Osteocyte (in vitro differentiated cells): ENCODE measurements at places on chromosomes 16 and 17. TPM values are rescaled to one million over a fixed set of nuclear protein-coding genes. Genes with fewer than 3 reads are reported as not detected.

Gene FNDC8
- not detected in 2 replicates for total RNA-seq

Gene CA5A
- total RNA-seq, result not detected in 2 replicates

- no peak for DNase-seq
Observed at GRCh38 chr17:12859520-12859919, 70.2 kb downstream of the ARHGAP44 start.

Gene KCNG4
- total RNA-seq, result not detected in 2 replicates

Gene ABCC6
- total RNA-seq, result 1.4 and 2.1 TPM in 2 replicates

GRCh38 chr17:40554646-40555295 lies 10.5 kb downstream of the CCR7 start:
- DNase-seq, result no peak

DNA sequence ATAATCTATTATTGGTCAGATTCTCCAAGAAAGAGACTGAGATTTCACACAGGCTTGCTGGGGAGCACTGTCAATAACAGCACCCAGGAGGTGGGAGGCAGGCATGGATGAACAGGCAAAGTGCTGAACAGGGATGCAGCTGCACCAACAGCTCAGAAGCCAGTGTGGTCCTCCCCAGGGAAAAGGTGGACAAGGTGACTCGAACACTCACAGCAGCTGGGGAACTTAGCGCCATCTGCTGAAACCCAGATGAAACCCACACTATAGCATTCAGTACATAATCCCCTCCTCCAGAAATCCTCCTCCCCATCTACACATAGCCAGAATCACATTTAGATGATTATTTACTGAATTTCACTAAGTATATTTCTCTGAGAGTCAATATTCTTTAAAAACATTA lies 255.2 kb upstream of the WSB1 start:
- DNase-seq, result no peak

DNA sequence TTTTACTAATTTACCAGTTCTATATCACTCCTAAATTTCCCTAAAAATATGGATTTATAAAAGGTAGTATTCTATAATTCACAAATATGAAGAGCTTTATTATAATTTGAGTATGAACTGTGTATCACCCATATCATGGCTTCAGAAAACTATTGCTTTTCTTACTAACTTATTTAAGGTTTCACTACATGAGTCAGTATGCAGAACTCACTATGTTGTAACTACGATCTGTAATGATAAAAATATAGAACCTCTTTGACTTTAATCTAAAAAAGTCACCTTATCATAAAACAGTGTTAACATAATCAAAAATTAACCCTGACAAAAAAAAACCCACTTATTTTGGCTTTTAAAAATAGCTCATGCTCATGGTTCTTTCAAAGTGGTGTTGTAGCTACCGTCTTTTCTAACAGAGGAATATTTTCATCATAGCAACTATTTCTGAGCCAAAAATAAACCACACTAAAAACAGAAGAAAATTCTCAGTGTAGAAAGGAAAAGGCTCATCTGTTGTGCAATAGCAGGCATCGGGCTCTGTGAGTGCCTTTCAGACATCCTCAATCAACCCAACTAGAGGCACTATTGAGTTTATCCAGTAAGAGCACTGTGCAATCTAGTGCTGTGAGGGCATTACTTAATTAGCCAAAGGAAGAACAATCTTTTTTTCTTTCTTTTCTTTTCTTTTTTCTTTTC lies 42.1 kb downstream of the ITGAM start:
- no peak for DNase-seq

Gene CD79B
- not detected in 2 replicates for total RNA-seq

DNA sequence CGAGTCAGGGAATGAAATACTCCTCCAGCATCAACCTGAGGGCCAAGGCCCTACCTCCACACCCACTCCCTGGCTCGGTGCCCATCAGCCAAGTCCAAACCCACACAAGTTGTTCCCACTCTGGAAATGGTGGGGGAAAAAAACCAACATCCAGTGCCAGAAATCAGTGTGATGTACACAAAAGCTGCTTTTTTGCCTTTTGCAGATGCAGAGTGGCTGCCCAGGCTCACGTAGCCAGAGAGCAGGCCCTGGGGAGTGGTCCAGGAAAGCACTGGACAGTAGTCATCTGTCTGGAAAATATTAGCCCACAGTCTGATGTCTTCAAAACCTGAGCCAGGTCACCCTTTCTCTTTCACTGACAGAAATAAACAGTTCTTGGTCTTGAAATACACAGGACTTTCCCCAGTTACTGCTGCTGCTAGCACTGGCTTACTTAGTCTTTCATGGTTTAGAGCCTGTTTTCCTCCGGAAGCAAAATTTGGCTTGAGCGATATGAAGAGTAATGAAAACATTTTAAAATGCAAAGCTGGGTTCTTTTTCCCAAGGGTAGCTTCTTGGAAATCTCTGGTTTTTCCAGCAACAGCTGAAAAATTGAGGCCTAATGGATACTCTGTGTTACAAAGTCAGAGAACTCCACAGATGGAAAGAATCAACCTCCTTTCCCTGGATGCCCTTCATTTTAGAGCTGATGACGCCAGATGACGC lies 18.2 kb upstream of the NOS2 start:
- no peak for DNase-seq

DNA sequence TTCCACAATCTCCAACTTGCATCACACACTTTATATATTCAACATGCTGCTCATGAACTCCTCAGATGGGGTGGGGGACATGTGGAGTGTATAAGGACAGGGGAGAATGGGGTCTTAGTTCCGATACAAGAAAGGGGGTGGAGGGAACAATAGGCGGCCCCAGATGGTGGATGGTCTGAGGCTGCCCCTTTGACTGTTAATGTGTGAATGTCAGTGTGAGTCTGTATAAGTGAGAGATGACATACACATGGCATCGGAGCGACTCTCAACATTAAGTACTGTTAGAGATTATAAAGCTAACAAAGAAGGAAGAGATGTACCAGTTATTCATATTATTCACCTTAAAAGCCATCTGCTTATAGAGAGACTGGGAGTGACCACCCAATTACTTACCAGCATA lies 193.1 kb downstream of the AXIN2 start:
- DNase-seq, result no peak

- no peak for DNase-seq
Observed at GRCh38 chr17:61809816-61810392, 53.4 kb downstream of the BRIP1 start.

- DNase-seq, result no peak
Observed at GRCh38 chr17:72063756-72064450, 56.9 kb upstream of the SOX9 start.

Gene TTLL6
- total RNA-seq, result not detected in 2 replicates

GRCh38 chr16:11297492-11298142 lies 16.5 kb upstream of the PRM1 start:
- peak; percentile 89 for DNase-seq

GRCh38 chr17:19904924-19905323 lies 37.2 kb upstream of the ULK2 start:
- DNase-seq, result peak; percentile 40

Gene FADS6
- total RNA-seq, result not detected in 2 replicates

Gene FBXL16
- total RNA-seq, result 0.32 and 0.44 TPM in 2 replicates

Gene HAP1
- 0.11 and 0.24 TPM in 2 replicates for total RNA-seq

DNA sequence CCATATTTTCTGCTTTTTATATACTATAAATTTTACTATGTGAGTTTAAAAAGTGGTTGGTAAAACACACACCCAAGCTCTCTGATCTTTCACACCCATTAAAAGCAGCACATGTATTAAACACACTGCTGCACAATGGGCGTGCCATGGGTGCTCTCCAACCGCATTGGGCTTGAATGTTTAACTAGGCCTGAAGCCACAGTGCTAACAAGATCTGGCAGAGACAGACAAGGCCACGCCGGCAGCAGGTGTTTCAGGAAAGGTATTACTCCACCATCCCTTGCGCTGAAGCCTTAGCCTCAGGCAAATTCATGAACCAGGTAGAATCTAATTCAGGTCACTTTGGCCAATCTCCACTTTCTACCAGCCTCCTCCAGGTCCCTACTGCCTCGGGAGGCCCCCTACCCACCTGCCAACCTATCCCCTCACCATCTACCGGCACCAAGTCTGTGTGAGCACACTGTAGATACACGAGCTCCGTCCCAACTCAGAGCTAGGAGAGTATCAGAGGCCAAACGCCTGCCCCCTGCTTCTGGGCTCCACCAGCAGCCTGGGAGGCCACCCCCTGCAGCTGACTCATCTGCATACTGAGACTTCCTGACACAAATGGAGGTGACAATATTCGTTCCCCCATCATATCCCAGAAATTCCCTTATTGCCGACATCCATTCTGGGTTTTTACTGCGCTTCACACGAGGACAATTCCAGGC lies 95.0 kb downstream of the ADCY9 start:
- DNase-seq, result no peak

Gene CUEDC1
- total RNA-seq, result 34.7 and 38.4 TPM in 2 replicates

- no peak for DNase-seq
Observed at GRCh38 chr16:74570412-74571301, 36.3 kb downstream of the GLG1 start.

Gene CRHR1
- total RNA-seq, result not detected in 2 replicates

GRCh38 chr16:19071811-19072777 lies 4.7 kb downstream of the COQ7 start:
- no peak for DNase-seq

GRCh38 chr16:72458035-72458434 lies 286.1 kb upstream of the PMFBP1 start:
- no peak for DNase-seq
